ENCODE measurements at places on chromosomes 6 and 20.

DNA sequence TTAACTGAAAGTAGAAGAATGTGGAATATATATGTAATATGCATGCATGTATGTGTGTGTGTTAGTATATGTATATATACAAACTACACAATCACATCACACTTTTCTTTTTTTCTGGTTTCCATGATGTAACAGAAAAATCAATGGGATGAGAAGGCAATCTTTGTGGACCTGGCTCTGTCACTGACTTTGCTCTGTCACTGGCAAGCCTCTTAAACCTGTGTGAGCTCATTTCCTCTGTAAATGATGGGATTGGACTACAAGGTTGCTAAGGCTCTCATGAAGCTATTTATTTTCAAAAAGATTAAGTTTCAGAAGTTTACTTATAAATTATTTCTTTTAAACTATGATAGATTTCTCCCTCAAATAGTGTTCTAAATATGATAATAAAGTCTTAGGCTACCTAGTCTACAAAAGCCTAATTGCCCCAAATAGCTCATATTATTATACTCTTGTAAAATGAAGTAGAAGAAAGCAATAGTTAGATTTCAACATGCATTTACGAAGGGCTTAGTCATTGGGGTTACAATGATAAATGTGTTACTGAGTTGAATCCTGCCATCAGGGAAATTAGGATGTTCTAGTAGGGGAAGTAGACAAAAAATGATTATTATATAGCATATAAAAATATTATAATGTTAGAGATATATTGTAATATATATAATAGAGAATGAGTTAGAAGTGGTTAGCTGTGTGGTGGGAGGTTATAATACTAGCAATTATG, 129.3 kb downstream of the AFG1L start:
- DNase-seq, result no peak

DNA sequence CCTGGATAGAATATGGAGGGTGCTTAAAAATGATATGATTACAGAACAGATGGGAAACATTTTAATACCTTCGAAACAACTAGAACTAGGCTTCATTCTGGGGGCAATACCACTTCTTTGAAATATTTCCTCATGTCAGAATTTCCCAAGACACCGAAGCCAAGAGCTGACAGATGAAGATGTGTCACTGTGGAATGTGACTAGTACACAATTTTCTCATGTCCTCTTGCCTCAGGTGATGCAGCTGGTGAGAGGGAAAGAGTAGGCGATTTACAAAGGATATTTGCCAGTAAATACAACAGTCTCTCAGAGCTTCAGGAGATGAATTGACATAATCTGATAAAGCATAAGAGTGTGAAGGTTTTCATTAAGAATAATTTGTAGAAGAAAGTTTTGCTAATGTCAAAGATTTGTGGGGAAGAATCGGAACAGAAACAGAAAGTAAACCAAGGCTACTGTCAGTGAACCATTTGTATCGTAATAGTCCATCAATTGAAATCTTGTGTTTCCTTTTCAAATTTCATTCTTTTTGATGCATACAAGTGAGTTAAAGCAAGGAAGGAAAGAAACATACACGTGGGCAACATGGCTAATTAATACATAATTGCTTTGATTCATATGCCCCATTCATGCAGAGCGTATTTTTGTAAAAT, 164.7 kb upstream of the CCN2 start:
- no peak for DNase-seq

DNA sequence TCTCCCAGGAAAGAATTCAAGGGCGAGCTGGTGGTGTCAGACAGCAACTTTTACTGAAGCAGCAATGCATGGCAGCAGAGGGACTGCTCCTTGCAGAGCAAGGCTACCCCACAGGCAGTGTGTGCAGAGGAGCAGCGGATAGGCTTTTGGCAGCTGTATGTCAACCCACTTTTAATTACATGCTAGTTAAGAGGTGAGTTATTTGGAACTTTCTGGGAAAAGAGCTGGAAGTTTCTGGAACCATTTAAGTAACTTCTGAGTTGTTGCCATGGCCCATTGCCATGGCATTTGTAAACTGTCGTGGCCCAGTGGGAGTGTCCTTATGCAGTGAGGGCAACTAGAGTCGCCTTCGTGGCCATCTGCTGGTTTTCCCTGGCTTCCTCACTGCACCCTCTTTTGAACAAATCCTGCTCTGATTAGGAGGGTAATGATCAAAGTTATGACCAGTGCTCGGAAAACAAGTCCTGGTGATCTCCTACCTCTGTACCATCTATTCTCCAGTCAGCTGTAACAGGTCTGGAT, 34.0 kb downstream of the BPIFB4 start:
- no peak for DNase-seq

- DNase-seq, result no peak
These were observed 520.8 kb downstream of the KIF16B start for GRCh38 chr20:16052456-16052855.

DNA sequence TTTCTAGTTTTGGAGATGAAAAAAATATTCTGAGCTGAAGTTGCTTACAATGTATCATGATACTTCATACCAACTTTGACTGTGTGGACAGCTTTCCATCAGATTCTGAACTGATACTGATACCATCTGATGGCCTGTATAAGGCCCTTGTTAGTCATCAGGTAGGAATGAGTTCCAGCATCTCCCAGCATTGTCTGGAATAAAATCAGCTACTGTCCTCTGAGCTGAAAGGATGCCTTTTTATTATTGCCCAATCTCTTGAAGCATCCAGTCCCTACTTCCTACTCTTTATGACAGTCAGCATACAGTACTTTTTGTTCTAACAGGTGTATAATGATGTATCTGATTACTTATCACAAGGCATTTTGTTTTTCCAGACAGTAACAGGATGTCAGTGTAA, 70.6 kb upstream of the EYA4 start:
- DNase-seq, result no peak

DNA sequence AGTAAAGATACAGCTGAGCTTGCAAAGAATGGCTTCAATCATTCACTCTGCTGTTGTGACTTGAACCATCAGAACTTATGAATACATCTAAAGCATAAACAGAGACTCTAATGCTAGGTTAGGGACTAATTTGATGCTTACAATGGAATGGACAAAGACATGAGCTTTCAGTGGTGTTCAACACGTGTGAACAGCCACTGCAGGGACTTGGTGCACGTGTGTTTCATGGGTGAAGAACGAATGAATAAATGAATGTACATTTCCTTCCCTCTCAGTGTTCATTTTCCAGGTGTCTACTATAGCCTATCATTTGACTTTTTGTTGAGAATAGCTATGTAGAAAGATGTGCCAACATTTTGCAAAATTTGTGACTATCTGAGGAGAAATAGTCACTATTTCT, 98.3 kb downstream of the VIP start:
- DNase-seq, result no peak

DNA sequence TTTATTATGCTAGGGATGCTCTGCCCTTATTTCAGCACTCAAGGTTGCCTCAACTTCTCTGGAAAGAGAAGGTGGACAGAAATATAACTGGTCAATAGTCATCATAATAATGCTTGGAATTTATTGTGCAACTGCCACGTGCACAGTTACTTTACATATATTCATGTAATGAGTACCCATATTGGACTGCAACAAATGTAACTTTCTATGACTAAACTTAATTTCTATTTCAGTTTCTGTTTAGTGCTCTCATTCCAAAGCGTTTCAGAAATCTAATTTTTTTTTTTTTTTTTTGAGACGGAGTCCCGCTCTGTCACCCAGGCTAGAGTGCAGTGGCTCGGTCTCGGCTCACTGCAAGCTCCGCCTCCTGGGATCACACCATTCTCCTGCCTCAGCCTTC, 28.3 kb upstream of the CD83 start:
- DNase-seq, result no peak

- DNase-seq, result no peak
These were observed 65.2 kb upstream of the LOC128125822 start for GRCh38 chr6:63507096-63507495.

DNA sequence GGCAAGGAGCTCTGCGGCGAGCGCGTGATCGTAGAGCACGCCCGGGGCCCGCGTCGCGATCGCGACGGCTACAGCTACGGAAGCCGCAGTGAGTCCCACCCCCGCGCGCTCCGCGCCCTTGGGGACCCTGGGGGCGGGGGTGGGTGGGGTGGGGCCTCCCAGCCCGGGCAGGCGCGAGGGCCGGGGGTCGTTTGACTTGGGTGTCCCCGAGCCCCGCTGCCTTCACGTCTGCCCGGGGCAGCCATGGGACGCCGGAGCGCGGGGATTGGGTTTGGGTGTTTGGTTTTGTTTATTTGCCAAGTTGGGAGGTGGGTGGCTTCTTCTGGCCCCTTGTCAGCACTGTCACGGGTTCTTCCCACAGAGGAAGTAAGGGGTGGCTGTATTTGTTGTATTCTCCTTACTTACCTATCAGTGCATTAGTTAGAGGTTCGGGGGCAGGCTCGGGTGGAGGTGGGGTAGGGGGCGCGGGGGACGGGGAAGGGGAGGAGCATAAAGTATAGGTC, 777 bp downstream of the SRSF6 start:
- no peak for DNase-seq

DNA sequence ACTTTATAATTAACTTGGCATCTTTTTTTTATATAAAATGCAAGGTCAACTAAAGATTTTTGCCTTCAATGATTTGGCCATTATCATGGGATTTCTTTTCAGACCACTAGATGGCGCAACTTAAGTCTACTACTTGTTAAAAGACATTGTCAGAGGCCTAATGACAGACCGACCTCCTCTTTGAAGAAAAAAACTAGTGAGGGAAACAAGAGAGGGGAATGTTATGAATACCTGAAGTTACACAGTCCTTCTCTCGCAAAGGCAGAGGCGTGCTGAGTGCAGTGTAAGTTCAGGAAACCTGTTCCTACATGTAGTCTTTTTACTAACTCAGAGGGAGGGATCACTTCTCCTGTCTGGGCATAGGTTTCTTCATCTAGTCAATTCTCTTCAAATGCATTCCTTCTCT, 9.3 kb downstream of the TRAPPC3L start:
- peak; percentile 47 for DNase-seq

DNA sequence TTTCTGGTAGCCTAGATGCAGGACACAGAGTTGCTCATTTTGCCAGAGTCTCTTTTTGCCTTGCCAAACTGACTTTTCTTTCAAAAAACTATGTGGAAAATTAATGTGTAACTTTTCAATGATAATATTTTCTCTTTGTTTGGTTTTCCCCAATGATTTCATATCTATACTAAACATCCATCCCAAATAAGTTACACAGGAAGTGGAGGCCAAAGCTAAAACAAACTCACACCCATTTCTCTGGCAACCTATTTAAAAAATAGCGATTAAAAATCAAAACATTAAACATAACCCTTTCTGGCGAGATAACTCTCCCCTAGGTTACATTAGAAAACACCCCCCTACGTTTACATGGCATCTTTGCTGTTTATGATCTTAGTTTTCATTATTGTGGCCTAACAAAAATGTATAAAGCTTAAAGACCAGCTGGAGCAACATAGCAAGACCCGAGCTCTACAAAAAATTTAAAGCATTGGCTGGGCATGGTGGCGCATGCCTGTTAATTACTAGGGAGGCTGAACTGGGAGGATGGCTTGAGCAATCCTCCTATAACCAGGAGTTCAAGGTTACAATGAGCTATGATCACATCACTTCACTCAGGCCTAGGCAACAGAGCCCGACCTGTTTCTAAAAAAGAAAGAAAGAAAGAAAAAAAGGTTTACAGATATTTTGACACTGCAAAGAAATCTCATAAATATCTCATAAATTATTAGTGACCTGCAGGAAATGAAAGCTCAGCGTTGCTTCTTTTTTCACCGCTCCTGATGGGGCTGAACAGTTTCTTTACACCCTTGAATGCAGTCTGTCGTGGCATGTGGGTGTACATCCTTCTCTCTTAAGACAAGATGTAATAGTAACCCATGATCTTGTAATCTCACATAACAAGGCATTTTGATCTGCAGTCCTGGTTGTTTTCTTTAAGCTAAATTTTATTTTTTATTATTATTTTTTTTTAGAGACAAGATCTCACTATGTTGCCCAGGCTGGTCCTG, 32.8 kb upstream of the CEP85L start:
- DNase-seq, result no peak

DNA sequence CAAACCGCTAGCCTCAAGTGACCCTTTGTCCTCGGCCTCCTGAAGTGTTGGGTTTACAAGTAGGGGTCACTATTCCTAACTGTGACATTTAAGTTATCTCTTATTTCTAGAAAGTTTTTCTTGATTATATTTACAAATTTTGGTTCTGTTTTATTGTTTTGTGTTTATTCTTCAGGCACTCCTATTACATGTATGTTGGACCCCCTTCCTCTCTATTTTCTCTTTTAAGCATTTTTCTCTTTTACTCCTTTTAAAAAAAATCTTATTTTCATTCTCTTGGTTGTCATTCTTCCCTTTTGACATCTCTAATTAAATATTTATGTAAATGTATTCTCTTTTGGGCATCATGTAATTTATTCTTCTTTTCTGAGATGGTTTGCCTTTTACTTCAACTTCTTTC, 50.4 kb upstream of the MAP3K7 start:
- no peak for DNase-seq

DNA sequence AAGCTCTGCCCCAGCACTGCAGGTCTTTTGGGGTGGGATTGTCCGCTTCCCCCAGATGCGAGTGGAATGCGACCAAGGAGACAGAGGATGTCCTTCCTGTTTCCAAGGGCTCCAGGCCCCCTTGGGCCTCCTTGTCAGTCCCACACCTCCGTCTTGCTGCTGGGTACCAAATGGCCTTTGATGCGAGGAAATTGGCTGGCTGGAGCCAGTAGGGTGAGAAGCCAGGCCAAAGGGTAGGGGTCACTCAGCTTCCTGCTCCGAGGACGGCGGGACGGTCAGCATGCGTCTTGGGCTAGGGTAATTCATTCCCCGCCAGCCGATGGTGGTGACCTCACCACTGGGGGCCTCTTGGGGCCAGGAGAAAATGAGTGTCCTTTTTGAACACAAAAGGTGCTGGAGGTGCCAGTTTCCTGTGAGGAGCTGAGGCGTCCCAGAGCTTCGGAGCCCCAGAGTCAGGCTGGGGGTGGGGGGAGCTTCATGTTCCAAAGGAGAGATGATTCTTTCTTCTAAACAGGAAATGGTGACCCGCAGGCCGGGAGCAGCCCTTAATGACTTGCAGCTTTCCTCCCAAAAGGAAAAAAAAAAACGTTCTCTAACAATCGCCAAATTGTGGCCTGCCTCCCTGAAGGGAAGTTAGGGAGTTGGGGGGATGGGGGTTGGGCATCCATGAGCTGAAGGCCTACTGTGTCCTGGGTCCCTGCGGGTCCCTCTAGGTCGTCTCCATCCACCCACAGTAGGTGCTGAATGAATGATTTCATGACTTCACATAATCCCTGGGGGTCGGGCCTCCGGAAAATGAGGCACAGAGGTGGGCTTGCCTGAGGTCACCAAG, 6.7 kb downstream of the SNAI1 start:
- no peak for DNase-seq

DNA sequence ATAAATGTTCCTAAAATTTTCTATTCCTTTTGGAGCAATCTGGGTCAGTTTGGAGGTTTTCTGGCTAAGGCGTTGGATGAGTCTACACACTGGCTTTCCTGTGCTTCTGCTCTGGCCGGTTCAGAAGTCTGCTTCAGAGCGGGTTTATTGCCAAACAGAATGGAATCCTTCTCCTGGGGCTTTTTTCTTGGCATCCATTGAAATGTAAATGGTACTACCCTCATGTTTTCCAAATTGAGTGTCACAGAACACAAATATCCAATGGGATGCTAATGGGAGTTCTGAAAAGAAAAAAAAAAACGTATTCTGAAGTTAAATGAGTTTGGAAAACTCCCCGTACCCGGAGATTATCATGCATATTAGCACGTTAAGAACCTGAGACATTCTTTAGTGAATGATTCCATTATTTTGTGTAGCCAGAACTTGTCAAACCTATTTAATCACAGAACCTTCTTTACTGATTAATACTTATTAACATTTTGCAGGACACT, 930.3 kb downstream of the QKI start:
- no peak for DNase-seq

- no peak for DNase-seq
These were observed 27.7 kb downstream of the TRIM38 start for GRCh38 chr6:25990172-25990873.

Measured in CMK (cell line).